Esophagus squamous epithelium (tissue), 5 donors: ENCODE measurements at places on chromosomes 7 and 10. TPM values are rescaled to one million over a fixed set of nuclear protein-coding genes. Genes with fewer than 3 reads are reported as not detected.

DNA sequence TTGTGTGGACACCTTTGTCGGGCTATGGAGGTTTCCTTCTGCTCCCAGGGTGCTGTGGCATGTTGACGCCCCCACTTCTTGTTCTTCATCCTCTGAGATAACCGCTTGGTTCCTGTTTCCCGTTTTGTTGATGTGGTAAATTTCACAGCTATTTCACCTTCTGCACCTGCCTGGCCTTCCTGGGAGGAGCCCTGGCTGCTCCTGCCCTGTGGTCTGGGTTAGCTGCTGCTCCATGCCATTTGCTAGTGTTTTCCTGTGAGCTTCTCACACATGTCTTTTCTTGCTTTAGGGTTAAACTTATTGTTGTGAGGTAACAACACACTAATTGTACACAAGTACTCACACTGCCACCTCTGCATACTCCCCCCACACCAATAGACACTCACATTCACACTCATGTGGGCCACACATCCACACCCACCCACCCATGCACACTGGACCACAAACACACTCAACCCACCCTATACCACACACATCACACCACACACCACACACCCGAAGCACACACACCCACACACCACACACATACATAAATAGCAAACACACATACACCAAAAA, 46.5 kb upstream of the MSMB start:
- H3K4me1 ChIP-seq, result no peaks in the 10 kb centered on the region
- no peaks in the 10 kb centered on the region for H3K36me3 ChIP-seq
- H3K27me3 ChIP-seq, result no peaks in the 10 kb centered on the region
- no peak for DNase-seq

DNA sequence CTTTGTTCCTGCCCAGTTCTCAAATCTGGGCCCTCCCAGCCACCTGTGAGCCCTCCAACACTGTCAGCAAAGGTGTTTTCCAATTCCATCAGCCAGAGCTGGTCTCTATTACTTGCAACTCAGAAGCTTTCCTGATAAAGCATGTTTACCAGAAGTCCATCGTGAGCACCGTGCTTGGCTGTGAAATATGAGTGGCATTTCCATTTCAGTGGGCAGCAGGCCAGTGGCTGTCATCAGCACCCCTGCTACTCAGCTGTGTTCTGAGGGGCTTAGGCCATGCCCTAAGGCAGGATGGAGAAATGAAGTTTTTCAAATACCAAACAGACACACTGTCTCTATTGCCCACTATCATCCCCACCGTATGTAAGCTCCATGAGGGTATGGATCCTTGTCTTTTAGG, 12.7 kb upstream of the BNIP3 start:
- H3K4me1 ChIP-seq, result peaks cover 27% of the 10 kb centered on the region
- no peak overlapping the region for H3K27ac ChIP-seq
- H3K36me3 ChIP-seq, result no peaks in the 10 kb centered on the region
- no peak for DNase-seq
- H3K27me3 ChIP-seq, result no peaks in the 10 kb centered on the region

DNA sequence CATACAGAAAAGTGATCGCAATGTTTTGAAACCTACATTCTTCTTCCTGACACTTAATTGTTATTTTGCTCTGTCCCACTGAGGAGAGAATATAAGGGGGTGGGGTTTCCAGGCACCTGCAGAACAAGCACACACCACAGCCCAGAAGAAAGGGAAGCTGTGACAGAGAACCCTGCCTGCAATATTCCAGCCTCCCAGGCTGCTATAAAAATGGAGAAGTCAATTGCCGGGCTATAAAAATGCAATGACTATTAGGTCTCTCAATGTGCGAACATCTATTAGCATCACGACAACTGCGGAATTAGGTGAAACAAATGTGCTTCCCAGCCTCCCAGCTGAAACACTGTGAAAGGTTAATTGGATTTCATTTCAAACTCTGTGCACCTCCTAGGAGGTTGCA, 145.3 kb upstream of the FRMD4A start:
- no peak for DNase-seq
- no peaks in the 10 kb centered on the region for H3K36me3 ChIP-seq
- H3K4me1 ChIP-seq, result no peaks in the 10 kb centered on the region
- no peak overlapping the region for H3K4me3 ChIP-seq
- H3K27me3 ChIP-seq, result no peaks in the 10 kb centered on the region

GRCh38 chr7:104784686-104785085, 229.3 kb upstream of the KMT2E start:
- H3K36me3 ChIP-seq, result no peaks in the 10 kb centered on the region
- no peak overlapping the region for H3K4me3 ChIP-seq
- no peak overlapping the region for H3K27ac ChIP-seq
- H3K27me3 ChIP-seq, result no peaks in the 10 kb centered on the region
- no peaks in the 10 kb centered on the region for H3K4me1 ChIP-seq
- DNase-seq, result no peak

DNA sequence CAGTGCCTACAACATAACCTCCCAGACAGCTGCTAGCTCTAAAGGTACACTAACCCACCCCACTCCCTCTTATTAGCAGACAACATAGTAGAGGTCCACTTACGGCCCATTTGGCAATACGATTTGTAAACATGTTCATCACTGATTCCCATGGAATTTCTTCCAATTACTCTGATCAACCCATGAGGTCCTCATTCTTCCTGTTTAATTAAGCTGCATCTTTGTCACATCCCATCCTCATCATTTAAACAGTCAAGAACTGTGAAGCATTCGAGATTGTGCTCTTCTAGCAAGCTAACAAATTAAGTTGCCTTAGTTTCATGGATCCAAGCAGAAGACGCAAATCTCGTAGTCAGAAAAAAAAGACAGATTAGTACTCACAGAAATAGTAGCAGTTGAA, 622.2 kb upstream of the VSTM2A start:
- DNase-seq, result no peak
- H3K4me3 ChIP-seq, result no peak overlapping the region
- H3K4me1 ChIP-seq, result no peaks in the 10 kb centered on the region
- no peaks in the 10 kb centered on the region for H3K27me3 ChIP-seq

GRCh38 chr7:112940314-112940732, 146.3 kb downstream of the GPR85 start:
- H3K27ac ChIP-seq, result peak overlapping the region; percentile 88
- peaks cover 10% of the 10 kb centered on the region for H3K4me1 ChIP-seq
- H3K36me3 ChIP-seq, result no peaks in the 10 kb centered on the region
- no peaks in the 10 kb centered on the region for H3K27me3 ChIP-seq

DNA sequence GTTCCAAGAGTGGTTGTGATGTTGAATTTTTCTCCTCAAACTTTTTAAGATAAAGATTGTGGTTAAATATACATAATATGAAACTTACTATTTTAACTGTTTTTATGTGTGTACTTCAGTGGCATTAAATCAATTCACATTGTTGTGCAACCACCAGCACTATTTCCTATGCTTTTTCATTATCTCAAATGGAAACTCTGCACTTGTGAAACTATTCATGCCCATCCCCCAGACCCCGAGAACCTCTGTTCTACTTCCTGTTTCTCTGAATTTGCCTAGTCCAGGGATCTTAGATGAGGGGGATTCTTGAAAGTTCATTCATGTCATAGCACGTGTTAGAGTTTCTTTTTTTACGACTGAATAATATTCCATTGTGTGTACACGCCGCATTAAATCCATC, 67.0 kb downstream of the WDR37 start:
- no peak overlapping the region for H3K27ac ChIP-seq
- DNase-seq, result no peak
- no peak overlapping the region for H3K4me3 ChIP-seq

GRCh38 chr10:10294881-10295529, 722.7 kb upstream of the CELF2 start:
- H3K36me3 ChIP-seq, result no peaks in the 10 kb centered on the region
- no peak overlapping the region for H3K4me3 ChIP-seq
- H3K4me1 ChIP-seq, result no peaks in the 10 kb centered on the region
- DNase-seq, result no peak
- no peak overlapping the region for H3K27ac ChIP-seq

GRCh38 chr7:32175099-32175498, 104.9 kb upstream of the PDE1C start:
- no peak overlapping the region for H3K4me3 ChIP-seq
- DNase-seq, result no peak
- H3K27ac ChIP-seq, result no peak overlapping the region
- H3K27me3 ChIP-seq, result no peaks in the 10 kb centered on the region

DNA sequence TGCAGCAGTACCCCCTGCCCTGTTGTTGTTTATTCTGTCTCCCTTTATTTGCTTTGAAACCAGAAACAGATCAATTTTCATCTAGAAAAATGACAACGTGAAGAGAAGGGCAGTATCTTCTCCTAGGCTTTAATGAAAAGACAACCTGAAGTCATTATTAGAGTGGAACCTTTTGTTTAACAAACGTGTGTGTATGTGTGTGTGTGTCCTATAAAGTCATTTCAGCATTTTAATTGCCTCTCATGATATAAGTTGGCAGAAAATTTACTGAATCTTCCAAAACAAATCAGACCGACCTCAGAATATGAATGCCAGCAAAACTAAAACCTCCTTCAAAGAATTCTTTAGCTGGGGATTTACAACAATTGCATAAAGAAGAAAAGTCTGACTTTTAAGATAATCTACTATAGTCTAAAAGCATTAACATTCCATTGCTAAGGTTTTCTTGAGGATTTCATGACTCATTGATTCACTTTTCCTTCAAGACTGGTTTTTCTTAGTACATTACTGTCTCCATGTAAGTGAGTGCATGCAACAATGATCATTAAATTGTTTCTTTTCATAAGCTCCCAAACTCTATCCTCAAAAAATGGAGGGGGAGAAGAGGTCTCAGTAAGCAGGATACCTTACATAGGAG, 3.2 kb downstream of the GLI3 start:
- no peaks in the 10 kb centered on the region for H3K36me3 ChIP-seq
- peaks cover 9% of the 10 kb centered on the region for H3K4me1 ChIP-seq
- peaks cover 61% of the 10 kb centered on the region for H3K27me3 ChIP-seq
- DNase-seq, result no peak

GRCh38 chr7:42843205-42843800, 68.6 kb downstream of the C7orf25 start:
- DNase-seq, result no peak
- H3K27me3 ChIP-seq, result no peaks in the 10 kb centered on the region
- no peaks in the 10 kb centered on the region for H3K4me1 ChIP-seq
- no peaks in the 10 kb centered on the region for H3K36me3 ChIP-seq

- no peak overlapping the region for H3K27ac ChIP-seq
- H3K4me3 ChIP-seq, result no peak overlapping the region
- H3K36me3 ChIP-seq, result no peaks in the 10 kb centered on the region
- H3K4me1 ChIP-seq, result no peaks in the 10 kb centered on the region
- DNase-seq, result no peak
- H3K27me3 ChIP-seq, result no peaks in the 10 kb centered on the region
These were observed 11.2 kb downstream of the MUC17 start for GRCh38 chr7:101031082-101031481.

GRCh38 chr7:75758491-75758890, 13.5 kb downstream of the CCL26 start:
- no peak overlapping the region for H3K27ac ChIP-seq
- H3K4me1 ChIP-seq, result no peaks in the 10 kb centered on the region
- H3K36me3 ChIP-seq, result no peaks in the 10 kb centered on the region
- no peak overlapping the region for H3K4me3 ChIP-seq
- DNase-seq, result no peak
- H3K27me3 ChIP-seq, result no peaks in the 10 kb centered on the region

DNA sequence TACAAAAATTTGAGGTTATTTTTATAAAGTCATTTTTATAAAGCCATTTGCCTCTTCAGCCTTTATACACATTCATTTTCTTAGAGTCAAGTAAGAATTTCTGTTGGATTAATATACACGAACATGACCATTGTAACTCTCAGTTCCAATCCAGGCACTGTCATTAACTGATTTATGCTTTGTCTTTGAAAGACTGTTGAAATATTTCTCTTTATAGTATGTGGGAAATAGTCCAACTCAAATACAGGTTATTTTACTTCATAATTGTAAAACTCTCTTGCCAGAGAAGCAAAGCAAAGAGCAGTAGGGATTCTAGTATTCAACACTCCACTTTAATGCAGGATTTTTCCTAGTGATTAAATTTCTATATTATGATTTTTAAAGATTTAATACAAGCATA, 36.5 kb upstream of the PAPSS2 start:
- H3K36me3 ChIP-seq, result no peaks in the 10 kb centered on the region
- no peaks in the 10 kb centered on the region for H3K27me3 ChIP-seq
- H3K4me3 ChIP-seq, result no peak overlapping the region
- H3K4me1 ChIP-seq, result no peaks in the 10 kb centered on the region

GRCh38 chr7:92788559-92789183, 47.7 kb downstream of the CDK6 start:
- no peak overlapping the region for H3K4me3 ChIP-seq
- H3K36me3 ChIP-seq, result no peaks in the 10 kb centered on the region
- no peak overlapping the region for H3K27ac ChIP-seq
- peaks cover 30% of the 10 kb centered on the region for H3K4me1 ChIP-seq
- DNase-seq, result no peak

DNA sequence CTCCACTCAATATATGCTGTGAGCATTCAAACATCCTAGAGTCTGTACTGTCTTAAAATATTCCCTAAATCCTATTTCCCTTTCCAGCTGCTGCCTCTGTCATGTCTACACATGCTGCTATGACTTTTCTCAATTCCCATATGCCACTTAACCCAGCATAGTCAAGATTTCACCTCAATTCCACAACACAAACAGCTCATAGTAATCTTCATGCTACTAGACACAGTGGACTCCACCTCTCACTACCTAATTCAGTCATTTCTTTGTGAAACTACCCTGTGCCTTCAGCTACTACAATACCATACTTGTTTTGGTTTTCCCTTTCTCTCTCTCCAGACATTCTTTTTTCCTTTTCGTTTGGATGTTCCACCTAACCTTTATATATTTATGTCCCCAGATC, 45.5 kb downstream of the GSAP start:
- H3K4me1 ChIP-seq, result no peaks in the 10 kb centered on the region
- peaks cover 55% of the 10 kb centered on the region for H3K36me3 ChIP-seq
- H3K27ac ChIP-seq, result no peak overlapping the region
- no peak for DNase-seq
- H3K27me3 ChIP-seq, result no peaks in the 10 kb centered on the region

- H3K4me3 ChIP-seq, result no peak overlapping the region
- no peaks in the 10 kb centered on the region for H3K4me1 ChIP-seq
These were observed 212.8 kb downstream of the PTN start for GRCh38 chr7:137130751-137131158.

DNA sequence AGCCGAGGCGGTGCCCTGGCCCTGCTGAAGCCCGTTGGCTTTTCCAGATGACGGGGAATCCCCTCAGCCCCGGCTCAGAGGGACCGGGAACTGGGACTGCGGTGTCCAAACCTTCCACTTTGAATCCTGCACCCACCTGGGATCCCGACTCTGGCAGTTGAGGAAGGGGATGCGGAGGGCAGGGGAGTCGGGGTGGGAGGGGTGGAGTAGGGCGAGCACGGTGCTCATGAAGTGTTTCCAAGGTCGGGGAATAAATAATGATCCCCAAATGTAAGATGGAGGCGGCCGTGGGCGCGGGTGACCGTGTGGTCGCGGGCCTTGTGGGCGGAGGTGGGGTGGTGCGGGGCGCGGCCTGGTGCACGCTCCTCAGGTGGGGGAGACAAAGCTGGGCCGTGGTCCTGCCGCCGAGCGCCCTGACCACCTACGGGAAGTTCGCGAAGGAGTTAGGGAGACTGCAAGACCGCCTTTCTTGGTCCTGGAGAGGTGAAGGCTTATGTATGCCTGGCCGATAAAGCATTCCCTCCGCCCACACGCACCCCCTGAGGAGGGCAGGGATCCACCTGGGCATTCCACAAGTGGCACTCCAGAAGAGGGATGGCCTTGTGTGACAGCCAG, 1.4 kb downstream of the MTURN start:
- H3K27me3 ChIP-seq, result no peaks in the 10 kb centered on the region
- H3K36me3 ChIP-seq, result no peaks in the 10 kb centered on the region
- DNase-seq, result no peak

Gene NKX1-2
- total RNA-seq, result 2.3 TPM

Gene GPR26
- not detected for total RNA-seq

Gene TMEM184A
- total RNA-seq, result 59.7 TPM

Gene ZSWIM8
- 33.3 TPM for total RNA-seq
